ENCODE measurements at places on chromosomes 2 and 18. TPM values are rescaled to one million over a fixed set of nuclear protein-coding genes. Genes with fewer than 3 reads are reported as not detected.

DNA sequence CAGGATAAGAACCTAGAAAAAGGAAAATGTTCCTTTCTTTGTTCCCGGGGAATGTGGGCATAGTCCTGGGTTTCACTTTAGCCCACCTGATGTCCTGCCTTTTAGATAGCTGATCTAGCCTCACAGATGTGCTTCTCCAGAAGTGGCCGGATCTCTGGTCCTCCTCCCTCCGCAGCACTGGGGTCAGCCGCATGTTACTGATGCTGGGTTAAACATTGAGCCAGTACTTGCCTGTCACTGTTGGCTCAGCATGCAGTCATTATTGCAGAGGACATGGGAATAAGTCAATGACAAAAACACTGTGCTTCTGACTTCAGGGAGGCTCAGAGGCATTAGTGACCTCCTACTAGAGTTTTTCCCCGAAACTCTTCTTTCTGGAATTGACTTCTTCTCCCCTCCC is 27.6 kb downstream of the NCK2 start:
- peaks cover 5% of the 10 kb centered on the region for H3K4me1 ChIP-seq
- no peak overlapping the region for H3K27ac ChIP-seq
- H3K27me3 ChIP-seq, result no peaks in the 10 kb centered on the region
- no peaks in the 10 kb centered on the region for H3K36me3 ChIP-seq
- DNase-seq, result no peak

GRCh38 chr2:182666674-182667314 is 49.3 kb upstream of the DNAJC10 start:
- H3K27me3 ChIP-seq, result no peaks in the 10 kb centered on the region
- H3K36me3 ChIP-seq, result no peaks in the 10 kb centered on the region
- H3K4me3 ChIP-seq, result no peak overlapping the region
- DNase-seq, result peak; percentile 38
- H3K27ac ChIP-seq, result no peak overlapping the region

- no peak overlapping the region for H3K4me3 ChIP-seq
- H3K27ac ChIP-seq, result no peak overlapping the region
- H3K36me3 ChIP-seq, result no peaks in the 10 kb centered on the region
- H3K27me3 ChIP-seq, result no peaks in the 10 kb centered on the region
- peak; percentile 72 for DNase-seq
These were observed 72.4 kb downstream of the RHOB start for GRCh38 chr2:20519309-20519708.

DNA sequence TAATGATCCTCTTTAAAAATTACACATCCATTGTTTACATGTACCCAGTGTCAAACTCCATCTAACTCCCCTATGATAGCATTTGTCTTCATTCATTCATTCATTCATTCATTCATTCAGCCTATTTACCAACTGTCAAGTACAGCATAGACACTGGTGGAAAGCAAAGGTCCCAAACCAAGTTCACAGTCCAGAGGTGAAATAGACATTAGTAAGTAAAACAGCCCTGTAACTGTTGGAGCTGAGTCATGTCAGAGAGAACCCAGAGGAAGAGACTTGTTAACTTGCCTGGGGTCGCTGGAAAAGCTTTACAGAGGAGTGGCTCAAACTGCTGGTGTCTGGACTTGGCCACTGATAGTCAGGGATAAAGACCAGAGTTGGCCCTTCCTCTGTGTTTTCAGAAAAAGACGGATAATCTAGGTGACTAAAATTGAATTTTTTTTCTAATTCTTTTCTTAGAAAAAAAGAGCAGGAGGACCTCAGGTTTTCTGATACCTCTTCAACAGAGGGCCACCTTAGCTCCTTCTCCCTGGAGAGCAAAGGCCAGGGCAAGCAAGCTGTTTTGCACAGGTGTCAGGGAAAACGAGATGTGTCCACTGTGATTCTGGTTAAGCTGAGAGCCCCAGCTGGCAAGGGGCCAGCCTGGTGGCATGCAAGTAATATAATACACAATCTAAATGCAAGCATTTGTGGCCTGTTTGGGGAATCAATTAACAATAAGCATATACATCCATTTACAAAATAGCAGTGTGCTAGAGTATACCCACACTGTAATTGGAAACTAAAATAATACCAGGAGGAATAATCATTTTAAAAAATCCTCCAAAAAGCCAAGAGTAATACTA is 96.7 kb upstream of the SLC14A2 start:
- no peaks in the 10 kb centered on the region for H3K27me3 ChIP-seq
- no peak overlapping the region for H3K27ac ChIP-seq
- DNase-seq, result no peak
- H3K4me1 ChIP-seq, result peaks cover 48% of the 10 kb centered on the region
- no peaks in the 10 kb centered on the region for H3K36me3 ChIP-seq
- no peak overlapping the region for H3K4me3 ChIP-seq

- DNase-seq, result peak; percentile 63
- H3K27me3 ChIP-seq, result no peaks in the 10 kb centered on the region
- H3K36me3 ChIP-seq, result no peaks in the 10 kb centered on the region
- H3K4me1 ChIP-seq, result peaks cover 21% of the 10 kb centered on the region
These were observed 57.2 kb downstream of the CDC42EP3 start for GRCh38 chr2:37614061-37614738.

- no peaks in the 10 kb centered on the region for H3K36me3 ChIP-seq
- no peak overlapping the region for H3K27ac ChIP-seq
- H3K4me3 ChIP-seq, result no peak overlapping the region
- no peak for DNase-seq
These were observed 102.9 kb downstream of the GATA6 start for GRCh38 chr18:22272242-22272641.

GRCh38 chr2:2762913-2763312 is 431.8 kb upstream of the MYT1L start:
- H3K27ac ChIP-seq, result no peak overlapping the region
- no peaks in the 10 kb centered on the region for H3K36me3 ChIP-seq
- H3K4me1 ChIP-seq, result no peaks in the 10 kb centered on the region
- H3K27me3 ChIP-seq, result no peaks in the 10 kb centered on the region
- no peak for DNase-seq
- H3K4me3 ChIP-seq, result no peak overlapping the region

DNA sequence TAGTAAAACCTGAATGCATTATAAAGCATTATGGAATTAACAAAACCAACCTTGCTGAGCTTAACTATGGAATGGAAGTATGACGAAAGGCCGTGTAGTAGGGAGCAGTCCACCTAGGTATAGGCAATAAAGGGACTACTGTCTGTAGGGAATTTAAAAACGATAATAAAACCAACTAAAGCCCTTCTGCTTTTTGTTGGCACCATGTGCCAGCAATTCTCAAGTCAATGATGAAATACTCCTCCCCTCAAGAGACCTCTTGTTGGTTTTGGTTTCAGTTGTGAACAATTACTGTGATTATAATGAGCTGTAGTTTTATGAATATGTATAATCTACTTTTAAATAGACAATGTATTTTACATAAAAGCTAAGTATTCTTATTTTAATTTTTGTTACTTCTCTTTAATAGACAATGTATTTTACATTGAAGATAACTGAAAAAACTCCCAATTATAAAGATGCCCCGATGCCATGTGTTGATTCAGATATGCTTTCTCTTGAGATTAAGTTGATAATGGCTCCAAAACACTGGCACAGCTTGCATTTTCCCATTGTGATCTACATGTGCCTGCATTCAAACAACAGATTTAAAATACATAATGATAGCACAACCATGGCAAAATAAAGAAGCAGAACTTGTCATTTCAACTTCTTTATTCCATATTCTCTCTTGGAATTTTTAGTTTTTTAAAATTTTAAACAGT is 55.5 kb upstream of the ZDBF2 start:
- DNase-seq, result no peak
- no peak overlapping the region for H3K27ac ChIP-seq
- peaks cover 2% of the 10 kb centered on the region for H3K27me3 ChIP-seq
- peaks cover 7% of the 10 kb centered on the region for H3K4me1 ChIP-seq
- no peak overlapping the region for H3K4me3 ChIP-seq

GRCh38 chr2:23029951-23030350 is 355.0 kb upstream of the KLHL29 start:
- H3K27ac ChIP-seq, result no peak overlapping the region
- DNase-seq, result no peak
- no peaks in the 10 kb centered on the region for H3K4me1 ChIP-seq
- H3K36me3 ChIP-seq, result no peaks in the 10 kb centered on the region
- H3K27me3 ChIP-seq, result no peaks in the 10 kb centered on the region
- no peak overlapping the region for H3K4me3 ChIP-seq

GRCh38 chr2:158300394-158300793 is 156.2 kb downstream of the CCDC148 start:
- H3K4me3 ChIP-seq, result no peak overlapping the region
- no peaks in the 10 kb centered on the region for H3K4me1 ChIP-seq
- H3K27me3 ChIP-seq, result no peaks in the 10 kb centered on the region
- DNase-seq, result no peak
- H3K27ac ChIP-seq, result no peak overlapping the region

GRCh38 chr2:32723467-32724079 is 95.7 kb downstream of the TTC27 start:
- no peak overlapping the region for H3K4me3 ChIP-seq
- H3K27ac ChIP-seq, result no peak overlapping the region
- DNase-seq, result no peak
- no peaks in the 10 kb centered on the region for H3K27me3 ChIP-seq

- no peaks in the 10 kb centered on the region for H3K4me1 ChIP-seq
- H3K27ac ChIP-seq, result no peak overlapping the region
- DNase-seq, result no peak
- H3K4me3 ChIP-seq, result no peak overlapping the region
- H3K27me3 ChIP-seq, result no peaks in the 10 kb centered on the region
These were observed 127.3 kb upstream of the CXCR4 start for GRCh38 chr2:136245211-136245610.

- no peaks in the 10 kb centered on the region for H3K27me3 ChIP-seq
- no peaks in the 10 kb centered on the region for H3K36me3 ChIP-seq
- H3K4me1 ChIP-seq, result no peaks in the 10 kb centered on the region
- DNase-seq, result no peak
These were observed 1229.0 kb upstream of the NRXN1 start for GRCh38 chr2:52260904-52261303.

GRCh38 chr2:129754421-129754820 is 225.0 kb upstream of the RAB6C start:
- H3K36me3 ChIP-seq, result no peaks in the 10 kb centered on the region
- no peak overlapping the region for H3K4me3 ChIP-seq
- H3K4me1 ChIP-seq, result no peaks in the 10 kb centered on the region

DNA sequence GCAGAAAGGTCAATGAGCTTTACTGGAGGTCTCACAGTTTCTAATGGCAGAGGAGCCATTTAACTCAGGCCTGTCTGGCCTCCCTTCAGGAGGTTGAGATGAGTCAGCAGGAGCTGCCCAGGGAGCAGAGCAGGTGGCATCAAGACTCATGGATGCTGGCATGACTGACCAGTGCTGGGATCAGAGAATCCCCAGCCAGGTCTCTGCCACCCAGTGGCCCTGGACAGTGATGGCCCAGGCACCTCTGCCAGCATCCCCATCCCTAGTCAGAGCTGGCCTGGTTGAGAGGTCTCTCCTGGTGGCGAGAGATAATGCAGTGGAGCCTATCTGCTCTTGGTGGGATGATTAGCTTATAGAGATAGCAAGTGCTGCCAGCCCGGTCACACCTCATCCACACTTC is 43.1 kb downstream of the GYPC start:
- no peaks in the 10 kb centered on the region for H3K27me3 ChIP-seq
- DNase-seq, result no peak
- no peak overlapping the region for H3K4me3 ChIP-seq
- H3K4me1 ChIP-seq, result no peaks in the 10 kb centered on the region
- H3K27ac ChIP-seq, result no peak overlapping the region
- H3K36me3 ChIP-seq, result no peaks in the 10 kb centered on the region

DNA sequence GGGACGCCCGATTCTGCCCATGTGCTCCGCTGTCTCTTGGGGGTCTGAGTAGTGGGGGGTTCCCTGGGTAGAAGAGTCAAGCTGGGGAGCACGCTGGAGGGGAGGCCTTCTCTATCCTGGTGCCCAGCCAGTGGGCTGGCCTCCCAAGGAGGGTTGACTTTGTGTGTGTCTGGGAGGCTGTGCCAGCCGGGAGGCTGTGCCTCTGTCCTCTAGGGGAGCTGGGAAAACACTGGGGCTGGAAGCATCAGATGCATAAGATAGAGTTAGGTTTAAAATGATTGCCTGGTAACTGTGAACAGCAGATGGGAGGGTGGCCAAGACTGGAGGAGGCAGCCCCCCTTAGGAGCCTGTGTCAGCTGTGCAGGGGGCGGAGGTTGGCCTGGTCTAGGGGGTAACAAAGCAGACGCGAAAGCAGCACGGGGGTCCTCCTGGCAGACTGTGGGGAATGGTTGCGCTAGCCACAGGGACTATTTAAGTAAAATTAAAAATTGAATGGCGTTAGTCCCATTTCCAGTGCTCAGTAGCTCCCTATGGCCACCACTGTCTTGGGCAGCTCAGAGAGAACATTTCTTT is 1.3 kb downstream of the ING5 start:
- H3K27me3 ChIP-seq, result no peaks in the 10 kb centered on the region
- peaks cover 9% of the 10 kb centered on the region for H3K4me1 ChIP-seq
- peak; percentile 91 for DNase-seq
- peak overlapping the region; percentile 94 for H3K4me3 ChIP-seq
- peak overlapping the region; percentile 56 for H3K27ac ChIP-seq
- peaks cover 21% of the 10 kb centered on the region for H3K36me3 ChIP-seq

- DNase-seq, result peak; percentile 44
- H3K4me1 ChIP-seq, result no peaks in the 10 kb centered on the region
- H3K36me3 ChIP-seq, result no peaks in the 10 kb centered on the region
- no peaks in the 10 kb centered on the region for H3K27me3 ChIP-seq
These were observed 229.5 kb upstream of the ZC3H15 start for GRCh38 chr2:186256540-186256939.

- no peak overlapping the region for H3K4me3 ChIP-seq
- H3K36me3 ChIP-seq, result no peaks in the 10 kb centered on the region
- H3K27me3 ChIP-seq, result no peaks in the 10 kb centered on the region
- DNase-seq, result no peak
- no peak overlapping the region for H3K27ac ChIP-seq
These were observed 146.6 kb upstream of the DLX2 start for GRCh38 chr2:172249334-172249733.

GRCh38 chr2:33032245-33032644 is 85.5 kb downstream of the LTBP1 start:
- no peak overlapping the region for H3K4me3 ChIP-seq
- H3K4me1 ChIP-seq, result peaks cover 7% of the 10 kb centered on the region
- no peak overlapping the region for H3K27ac ChIP-seq
- DNase-seq, result no peak

- H3K27ac ChIP-seq, result no peak overlapping the region
- H3K36me3 ChIP-seq, result no peaks in the 10 kb centered on the region
- no peak for DNase-seq
- H3K4me1 ChIP-seq, result no peaks in the 10 kb centered on the region
- H3K27me3 ChIP-seq, result peaks cover 5% of the 10 kb centered on the region
These were observed 74.0 kb downstream of the BCL2 start for GRCh38 chr18:63245600-63245999.

- H3K4me1 ChIP-seq, result no peaks in the 10 kb centered on the region
- H3K36me3 ChIP-seq, result no peaks in the 10 kb centered on the region
- no peak overlapping the region for H3K4me3 ChIP-seq
- no peaks in the 10 kb centered on the region for H3K27me3 ChIP-seq
These were observed 259.2 kb downstream of the CELF4 start for GRCh38 chr18:37306432-37306831.

- H3K36me3 ChIP-seq, result no peaks in the 10 kb centered on the region
- DNase-seq, result no peak
- H3K4me3 ChIP-seq, result no peak overlapping the region
- H3K27ac ChIP-seq, result no peak overlapping the region
These were observed 705.9 kb downstream of the CCDC85A start for GRCh38 chr2:56889738-56890137.

SIX2 gene
- total RNA-seq, result 14.8 TPM

CCDC150 gene
- total RNA-seq, result 8.5 TPM

ACTR1B gene
- 44.9 TPM for total RNA-seq

CCDC121 gene
- 1.1 TPM for total RNA-seq

KIF5C gene
- 0.36 TPM for total RNA-seq

RND3 gene
- 298 TPM for total RNA-seq

GPAT2 gene
- total RNA-seq, result 2.2 TPM

CD8B2 gene
- total RNA-seq, result not detected

TMEFF2 gene
- under 0.01 TPM for total RNA-seq

Measured in osteoblast (primary cell).